ENCODE measurements at places on chromosomes 12 and 14.

DNA sequence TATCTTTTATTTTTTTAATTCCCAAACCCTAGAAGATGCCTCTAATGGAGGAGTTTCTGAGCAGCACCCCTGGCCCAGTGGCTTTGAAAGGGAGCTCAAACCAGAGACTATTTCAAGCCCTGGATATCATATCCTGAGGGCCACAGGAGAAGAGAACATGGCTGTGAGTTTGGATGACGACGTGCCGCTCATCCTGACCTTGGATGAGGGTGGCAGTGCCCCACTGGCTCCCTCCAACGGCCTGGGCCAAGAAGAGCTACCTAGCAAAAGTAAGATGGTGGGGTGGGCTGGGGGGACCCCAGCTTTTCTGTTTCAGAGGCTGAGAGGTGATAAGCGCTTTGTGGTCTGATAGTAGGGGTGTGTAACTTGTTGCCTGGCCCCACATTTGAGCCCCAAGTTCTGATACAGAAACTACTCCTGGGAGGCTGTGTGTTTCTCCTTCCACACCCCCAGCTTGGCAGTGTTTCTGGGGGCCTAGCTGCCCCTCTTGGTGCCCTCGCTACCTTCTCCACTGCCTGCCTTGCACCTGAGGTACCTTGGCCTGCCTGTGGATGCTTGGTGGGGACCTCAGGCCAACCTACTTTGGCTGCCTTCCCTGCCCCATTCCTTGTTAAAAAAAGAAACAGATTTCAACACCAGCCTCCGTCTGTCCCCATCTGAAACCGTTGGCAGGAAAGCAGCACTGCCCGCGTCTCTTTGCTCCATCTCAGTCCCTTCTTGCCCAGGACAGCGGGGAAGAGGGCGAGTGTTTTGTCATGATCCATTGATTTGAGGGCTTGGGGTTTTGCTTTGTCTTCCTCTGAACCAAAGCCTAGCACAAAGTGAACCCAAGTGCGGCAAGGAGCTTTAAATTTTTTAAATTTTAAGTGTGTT is 5.7 kb downstream of the TPCN1 start:
- no peak for DNase-seq

DNA sequence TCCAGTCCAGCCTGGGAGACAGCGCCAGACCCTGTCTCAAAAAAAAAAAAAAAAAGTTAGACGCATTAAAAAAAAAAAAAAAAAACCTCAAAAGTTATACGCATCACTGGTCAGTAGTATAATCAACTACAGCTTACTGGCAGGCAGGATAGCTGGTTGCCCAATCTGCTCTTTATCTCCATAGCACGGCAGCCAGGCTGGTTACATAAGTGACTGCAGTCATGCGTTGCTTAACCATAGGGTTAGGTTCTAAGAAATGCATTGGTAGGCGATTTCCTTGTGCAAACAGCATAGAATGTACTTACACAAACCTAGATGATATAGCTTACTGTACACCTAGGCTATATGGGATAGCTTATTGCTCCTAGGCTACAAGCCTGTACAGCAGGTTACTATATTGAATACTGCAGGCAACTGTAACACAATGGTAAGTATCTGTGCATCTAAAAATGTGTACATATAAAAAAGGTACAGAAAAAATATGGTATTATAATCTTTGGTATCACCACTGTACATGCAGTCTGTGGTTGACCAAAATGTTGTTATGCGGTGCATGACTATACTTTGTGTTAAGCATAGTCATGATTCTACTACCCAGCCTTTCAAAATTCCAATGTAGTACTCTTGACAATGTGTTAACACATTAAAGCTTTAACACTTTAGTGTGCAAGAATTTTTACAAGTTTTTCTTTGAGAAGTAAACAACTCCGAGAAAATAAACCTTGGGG is 8.1 kb downstream of the L2HGDH start:
- DNase-seq: no peak

- DNase-seq: no peak
These were observed 162.7 kb downstream of the ETV6 start for GRCh38 chr12:11812241-11812585.

DNA sequence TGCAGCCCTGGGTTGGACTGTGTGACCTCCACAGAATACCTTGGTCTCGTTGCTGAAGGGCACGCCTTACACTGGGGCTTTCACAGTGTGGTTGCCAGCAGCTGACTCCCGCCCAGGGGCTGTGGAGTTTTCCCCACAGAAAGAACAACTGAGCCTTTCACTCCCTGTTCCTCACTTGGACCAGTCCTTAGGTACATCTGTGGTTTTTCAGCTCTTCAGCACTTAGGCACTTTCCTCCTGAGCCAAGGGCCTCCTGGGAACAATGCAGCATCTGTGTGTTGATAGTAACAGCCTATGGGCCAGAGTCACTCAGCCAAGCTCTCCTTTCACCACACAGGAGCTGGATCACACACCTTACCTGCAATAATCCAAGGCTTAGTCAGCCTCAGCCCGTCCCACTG is 25.0 kb downstream of the ERP27 start:
- no peak for DNase-seq

- DNase-seq: no peak
These were observed 85.7 kb upstream of the E2F7 start for GRCh38 chr12:77151030-77151429.

- DNase-seq: no peak
These were observed 49.0 kb downstream of the SLC8B1 start for GRCh38 chr12:113285679-113286610.

DNA sequence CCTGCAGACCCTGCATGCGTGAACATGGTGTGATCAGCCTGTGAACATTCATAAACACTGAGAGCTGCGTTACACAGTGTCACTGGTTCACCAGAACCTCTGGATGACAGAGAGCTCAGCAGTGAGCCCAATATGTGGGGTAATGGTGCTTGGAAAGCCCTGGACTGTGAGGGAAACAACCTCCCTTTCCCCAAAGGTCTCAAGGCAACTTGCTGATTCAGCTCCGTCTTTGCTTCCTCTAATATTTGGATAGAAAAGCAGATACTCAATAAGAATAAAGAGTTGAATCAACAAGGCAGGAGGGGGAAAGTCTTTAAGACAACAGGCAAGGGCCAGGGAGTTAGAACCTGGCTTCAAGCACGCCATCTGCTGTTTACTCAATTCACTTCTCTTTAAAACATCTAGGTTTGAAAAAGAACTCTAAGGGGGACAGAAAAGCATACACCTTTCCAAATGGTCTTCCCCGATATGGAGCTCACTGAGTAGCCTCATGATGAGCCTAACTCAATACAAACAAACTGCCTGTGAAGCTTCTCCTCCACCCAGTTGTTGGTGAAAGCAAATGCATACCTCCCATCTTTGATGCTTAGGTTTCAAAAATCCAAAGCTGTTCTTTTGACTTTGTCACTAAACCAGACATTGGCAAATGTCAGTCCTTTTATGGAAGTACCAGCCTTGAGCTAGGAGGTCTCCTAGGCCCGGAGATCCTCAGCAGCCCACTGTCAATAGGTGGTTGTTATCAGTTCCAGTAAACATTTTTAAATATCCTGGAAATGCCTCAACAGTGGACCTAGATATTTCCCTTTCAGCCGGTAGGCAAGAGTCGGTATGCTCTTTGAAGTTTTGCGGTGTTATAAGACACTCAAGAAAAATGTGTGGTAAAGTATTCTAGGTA is 76.1 kb downstream of the SAMD4A start:
- DNase-seq: no peak

GRCh38 chr12:121026274-121027045 is 10.2 kb upstream of the C12orf43 start:
- no peak for DNase-seq

- no peak for DNase-seq
These were observed 16.8 kb upstream of the DYNC1H1 start for GRCh38 chr14:101947577-101947903.

GRCh38 chr12:92539976-92540781 is 162.6 kb upstream of the PLEKHG7 start:
- no peak for DNase-seq

- DNase-seq: peak; percentile 59
These were observed 2.6 kb downstream of the MYF6 start for GRCh38 chr12:80709811-80710726.

DNA sequence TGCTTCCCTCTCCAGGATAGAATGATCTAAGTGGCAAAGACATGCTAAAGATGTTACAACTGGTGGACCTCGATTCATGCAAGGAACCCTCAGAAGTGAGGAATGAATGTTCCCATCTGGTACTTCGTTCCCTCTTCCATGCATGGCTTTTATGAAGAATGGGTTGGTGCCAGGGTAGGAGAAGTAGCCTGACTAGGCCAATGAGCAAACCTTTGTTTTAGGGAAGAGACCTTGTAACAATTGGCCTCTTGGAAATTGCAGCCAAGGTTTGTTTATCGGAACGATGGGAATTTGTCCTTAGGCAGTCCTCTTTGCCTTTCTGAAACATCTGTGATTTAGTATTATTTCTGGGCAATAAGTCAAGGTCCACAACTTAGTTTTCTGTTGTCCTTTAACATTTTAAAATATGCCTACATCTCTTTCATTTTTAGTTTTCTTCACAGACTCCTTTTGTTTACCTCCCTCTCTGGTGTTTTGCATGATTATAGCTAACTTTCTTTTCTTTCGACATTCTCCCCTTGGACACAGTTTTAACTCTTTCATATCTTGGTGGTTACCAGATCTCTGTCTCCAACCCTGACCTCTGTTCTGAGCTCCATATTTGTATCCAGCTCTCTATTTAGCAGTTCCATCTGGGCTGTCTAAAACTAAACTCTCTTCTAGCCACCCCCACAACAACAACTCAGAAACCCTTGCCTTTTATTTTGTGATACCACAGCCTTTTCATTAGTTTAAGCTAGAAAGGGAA is 70.0 kb downstream of the DIP2B start:
- DNase-seq: no peak

GRCh38 chr14:93832665-93833064 is 44.4 kb upstream of the PRIMA1 start:
- no peak for DNase-seq

DNA sequence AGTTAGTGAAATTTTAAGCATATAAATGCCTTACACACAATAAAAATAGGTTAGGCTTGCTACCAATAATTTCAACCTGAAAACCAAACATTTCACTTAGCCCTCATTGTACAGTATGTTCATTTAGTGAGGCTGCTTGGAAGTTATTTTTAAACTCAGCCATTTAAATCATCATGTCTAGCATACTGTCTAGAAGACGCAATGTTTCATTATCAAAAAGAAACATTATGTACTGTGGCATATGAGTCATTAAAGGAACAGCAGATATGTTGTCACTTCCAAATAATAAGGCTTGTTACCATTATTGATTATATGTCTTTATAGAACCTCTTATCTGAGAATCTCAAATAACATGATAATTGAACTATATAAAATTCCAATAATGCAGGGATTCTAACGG is 304.7 kb downstream of the RMST start:
- DNase-seq: no peak

DNA sequence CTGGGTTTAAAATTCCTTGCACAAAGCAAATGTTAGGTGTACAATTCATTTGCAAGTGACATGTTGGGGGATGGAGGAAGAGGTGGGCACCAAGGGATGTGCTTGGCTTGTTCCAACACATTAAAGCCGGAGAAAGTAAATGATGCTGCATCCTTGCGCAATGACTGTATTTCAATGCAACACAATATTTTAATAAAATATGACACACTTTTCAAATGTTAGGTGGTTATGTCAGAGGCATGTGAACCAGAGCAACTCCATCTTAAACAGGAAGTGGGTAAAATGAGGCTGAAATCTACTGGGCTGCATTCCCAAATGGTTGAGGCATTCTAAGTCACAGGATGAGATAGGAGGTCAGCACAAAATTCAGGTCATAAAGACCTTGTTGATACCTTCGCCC is 53.6 kb upstream of the ARHGAP5 start:
- DNase-seq: no peak

DNA sequence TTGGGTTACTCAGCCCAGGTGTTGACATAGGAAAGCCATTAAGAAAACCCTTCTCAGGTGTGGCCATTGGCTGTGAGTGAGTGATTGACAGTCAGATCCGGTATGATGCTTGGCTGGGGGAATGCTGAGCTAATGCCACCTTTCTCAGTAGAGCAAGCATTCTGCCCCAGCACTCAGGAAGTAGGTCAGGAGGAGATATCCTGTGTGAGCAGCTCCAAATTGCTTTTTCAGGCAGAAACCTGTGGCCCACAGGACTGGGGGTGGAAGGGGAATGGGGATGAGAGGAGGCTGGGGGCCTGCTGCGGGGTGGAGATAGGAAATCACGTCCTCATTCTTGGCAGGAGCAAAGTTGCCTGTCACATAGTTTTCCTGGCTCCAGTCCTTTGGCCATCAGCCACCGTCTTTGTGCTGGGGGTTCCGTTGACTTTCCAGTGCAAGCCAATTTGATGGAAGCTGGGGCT is 55.7 kb downstream of the NINJ2 start:
- no peak for DNase-seq

DNA sequence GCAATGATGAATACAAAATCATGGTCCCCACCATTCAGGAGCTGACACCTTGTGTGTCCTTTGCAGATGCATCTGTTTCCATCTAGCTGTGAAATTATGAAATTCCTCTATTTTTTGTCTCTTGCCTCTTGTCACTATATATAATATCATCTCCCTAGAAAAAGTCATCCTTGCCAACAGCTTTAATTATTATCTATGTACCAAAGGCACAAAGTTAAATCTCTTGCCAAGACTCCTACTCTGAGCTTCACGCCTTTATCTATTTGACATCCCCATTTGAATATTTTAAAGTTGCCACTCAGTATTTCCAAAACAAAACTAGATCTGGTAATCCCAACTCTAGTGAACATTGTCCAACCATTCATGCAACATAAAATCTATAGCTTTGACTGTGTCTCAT is 32.0 kb upstream of the PRB2 start:
- no peak for DNase-seq

GRCh38 chr14:74976264-74977113 is 21.1 kb upstream of the PGF start:
- no peak for DNase-seq

GRCh38 chr12:70305794-70306193 is 60.3 kb upstream of the KCNMB4 start:
- no peak for DNase-seq

DNA sequence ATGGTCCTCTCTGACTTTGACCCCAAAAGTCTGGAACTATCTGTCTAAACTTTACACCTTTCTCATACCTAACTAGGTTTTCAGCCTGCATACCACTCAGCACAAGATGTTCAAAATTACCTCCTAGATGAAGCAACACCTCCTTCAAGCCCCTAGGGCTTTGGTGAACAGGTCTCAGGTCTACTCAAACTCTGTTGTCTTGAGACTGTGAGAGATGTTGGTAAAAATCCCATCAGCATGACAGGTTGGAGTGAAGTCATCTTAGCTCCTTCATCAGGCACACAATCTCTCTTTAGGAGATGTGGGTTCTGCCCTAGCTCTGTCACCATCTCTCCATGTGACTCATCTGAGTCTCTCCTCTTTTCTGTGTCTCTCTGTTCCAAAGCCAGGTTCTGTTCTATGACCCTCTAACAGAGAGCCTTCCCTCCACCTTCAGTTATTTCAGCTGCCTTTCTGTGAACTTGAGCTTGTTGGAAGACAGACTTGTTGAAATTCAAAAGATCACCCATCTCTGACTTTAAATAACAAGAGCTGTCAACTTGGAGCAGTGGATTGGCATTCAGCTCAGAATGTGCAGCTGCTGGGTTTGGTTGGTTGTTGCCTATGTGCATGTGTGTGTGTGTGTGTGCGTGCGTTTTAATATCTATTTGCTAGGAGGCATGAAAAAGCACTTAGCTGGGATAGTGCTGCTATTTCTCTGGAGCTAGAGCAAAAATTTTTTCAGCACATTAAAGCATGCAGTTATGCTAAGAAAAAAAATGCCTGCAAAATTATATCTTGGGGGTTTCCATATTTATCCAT is 130.7 kb downstream of the CRACR2A start:
- no peak for DNase-seq
